AG10803 (cell line): ENCODE measurements at places on chromosomes 3 and 15.

DNA sequence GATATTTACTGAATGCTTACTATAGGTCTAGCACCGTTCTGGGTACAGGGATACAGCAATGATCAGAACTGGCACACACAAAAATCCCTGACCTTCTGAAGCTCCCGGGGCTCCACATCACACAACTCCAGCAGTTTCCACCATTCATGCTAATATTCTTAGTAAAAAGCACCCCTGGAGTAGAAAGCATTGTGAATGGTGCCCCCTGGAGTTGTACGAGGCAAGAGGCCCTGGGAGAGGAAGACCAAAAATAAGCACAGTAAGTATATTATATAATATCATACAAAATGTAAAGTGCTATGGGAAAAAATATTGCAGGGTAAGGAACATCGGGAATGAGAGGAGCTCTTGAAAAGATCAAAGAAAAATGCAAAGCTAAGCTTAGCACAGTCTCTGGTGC, 790 bp upstream of the SRGAP3 start:
- DNase-seq = no peak

GRCh38 chr3:55484191-55484689, 2.9 kb downstream of the WNT5A start:
- DNase-seq = no peak

DNA sequence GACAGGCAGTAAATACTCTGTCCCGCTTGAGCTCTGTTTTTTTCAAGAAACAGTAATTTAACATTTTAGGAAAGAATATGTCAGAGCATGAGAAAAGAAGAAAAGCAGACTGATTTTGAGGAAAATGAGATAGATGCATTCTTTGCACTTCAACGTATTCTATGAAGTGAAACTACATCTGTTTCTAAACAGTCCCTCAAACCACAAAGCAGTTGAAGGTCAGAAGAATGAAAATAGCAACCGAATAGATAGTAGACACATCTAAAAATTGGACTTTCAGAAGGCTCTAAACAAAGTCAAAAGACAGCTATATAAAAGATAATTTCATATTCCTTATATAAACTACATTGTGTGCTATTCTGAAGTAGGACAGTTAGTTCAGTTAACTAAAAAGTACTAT, 172.6 kb upstream of the LRRC3B start:
- DNase-seq = no peak

DNA sequence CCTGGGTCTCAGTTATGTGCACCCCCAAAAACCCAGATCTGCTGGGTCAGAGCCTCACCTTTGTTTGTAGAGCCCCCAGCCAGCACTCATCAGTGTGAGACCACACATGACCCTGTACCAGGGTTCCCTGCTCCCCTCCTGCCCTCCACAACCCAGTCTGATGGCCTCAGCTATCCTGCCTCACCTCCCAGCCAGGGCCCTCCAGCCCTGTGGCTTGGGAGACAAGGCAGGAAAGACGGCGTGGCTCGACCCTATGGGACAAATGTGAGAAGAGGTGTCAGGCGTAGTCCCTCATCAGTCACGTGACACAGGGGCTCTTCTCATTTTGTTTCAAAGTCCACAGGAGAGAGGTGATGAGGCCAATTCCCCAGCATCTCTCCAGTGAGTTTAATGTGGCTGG, 28.3 kb upstream of the PRR23E start:
- no peak for DNase-seq

DNA sequence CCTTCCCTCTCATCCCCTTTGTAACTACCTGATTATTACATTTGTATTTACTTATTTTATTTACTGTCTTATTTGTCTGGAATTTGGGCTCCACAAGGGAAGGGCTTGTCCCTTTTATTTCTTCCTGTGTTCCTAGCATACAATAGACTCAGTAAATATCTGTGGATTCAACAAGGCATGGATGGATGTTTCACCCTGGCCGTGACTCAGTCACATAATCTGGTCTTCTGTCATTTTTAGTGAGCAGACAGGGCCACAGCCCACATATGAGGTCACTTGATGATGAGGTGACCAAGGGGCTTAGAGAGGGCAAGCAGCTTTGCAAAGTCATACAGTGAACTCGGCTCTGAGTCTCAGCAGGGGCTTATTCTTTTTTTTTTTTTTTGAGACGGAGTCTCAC, 7.8 kb upstream of the DAG1 start:
- peak; percentile 36 for DNase-seq

DNA sequence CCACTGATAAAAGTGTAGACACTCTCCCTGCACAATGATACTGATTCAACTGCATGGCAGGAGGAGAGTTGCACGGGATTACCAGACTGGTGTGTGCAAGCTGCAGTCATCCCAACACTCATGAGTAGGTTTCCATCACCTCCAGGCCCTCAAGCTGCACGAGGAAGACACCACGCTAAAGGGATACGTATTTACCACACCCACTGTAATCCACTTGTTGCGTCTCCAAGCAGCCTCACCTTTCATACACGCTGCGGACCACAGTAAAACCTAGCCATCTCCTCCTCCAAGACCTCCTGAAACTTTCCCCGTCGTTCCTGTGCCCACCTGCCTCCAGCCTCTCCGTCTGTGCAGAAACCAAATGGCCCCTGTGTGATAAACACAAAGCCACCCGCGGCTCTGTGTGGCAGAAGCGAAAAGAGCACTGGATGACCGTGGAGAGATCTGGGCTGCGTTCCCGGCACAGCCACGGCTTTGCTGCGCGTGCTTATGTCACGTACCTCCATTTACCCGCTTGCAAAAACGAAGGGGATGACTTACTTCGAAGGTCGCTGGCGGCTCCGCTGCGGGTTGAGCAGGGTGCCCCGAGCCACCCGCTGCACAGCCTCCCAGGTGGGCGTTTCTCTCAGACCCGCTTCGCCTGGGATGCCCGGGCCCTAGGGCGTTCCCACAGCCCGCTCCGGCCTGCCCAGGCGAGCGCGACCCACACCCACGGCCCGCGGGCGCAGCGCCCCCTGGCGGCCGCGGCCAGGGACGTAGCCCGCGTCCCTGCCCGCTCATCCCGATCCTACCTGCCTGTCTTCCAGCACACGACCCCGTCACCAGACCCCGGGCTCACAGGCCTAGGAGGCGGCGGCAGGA, 643 bp downstream of the ABCC5 start:
- DNase-seq = peak; percentile 47

DNA sequence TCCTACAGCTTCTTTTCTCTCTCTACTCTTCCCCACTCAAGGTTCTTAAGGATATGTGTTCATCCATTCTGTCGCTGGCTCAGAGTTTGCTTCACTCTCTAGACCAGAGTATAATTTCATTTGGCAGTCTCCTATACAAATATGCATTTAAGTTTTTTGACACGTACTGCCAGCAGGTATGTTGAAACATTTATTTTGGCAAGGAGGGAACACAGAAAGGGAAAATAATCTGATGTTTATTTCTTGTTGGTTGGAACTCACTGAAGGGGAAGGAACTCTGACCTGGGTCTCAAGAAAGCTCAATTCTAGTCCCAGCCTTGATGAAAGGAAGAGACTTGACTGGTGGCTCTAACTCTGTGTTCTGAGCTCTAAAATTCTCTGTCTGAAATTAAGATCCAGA, 21.6 kb downstream of the FANCD2 start:
- no peak for DNase-seq

DNA sequence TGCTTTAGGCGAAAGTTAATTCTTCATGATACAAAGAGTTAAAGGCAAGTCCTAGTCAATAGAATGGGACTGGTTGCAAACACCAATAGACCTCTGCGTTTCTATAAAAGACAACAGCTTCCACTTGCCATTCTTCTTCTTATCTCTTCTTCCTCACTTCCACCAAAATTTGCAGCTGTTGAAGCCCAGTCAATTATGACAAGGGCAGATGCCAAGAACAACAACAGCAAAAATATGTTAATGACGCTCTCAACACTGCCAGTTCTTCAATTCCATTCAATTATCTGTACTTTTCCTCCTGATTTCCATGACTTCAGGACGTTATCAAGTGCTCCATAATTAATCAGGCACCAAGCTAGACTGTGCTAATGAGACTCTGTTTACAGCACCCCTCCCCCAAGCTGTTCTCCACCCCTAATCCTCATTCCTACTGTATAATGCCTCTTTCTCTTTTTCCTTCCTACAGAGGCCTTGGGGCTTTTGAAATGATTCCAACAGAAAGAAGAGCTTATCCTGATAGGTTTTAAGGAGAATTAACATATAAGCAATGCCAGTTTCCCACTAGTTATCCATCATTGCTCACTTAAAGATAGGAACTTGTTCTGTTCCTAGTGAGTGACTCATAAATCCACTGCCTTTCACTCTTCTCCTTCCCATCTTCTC, 1160.5 kb downstream of the IGSF11 start:
- no peak for DNase-seq

- no peak for DNase-seq
These were observed 27.1 kb downstream of the FAH start for GRCh38 chr15:80179935-80180334.

DNA sequence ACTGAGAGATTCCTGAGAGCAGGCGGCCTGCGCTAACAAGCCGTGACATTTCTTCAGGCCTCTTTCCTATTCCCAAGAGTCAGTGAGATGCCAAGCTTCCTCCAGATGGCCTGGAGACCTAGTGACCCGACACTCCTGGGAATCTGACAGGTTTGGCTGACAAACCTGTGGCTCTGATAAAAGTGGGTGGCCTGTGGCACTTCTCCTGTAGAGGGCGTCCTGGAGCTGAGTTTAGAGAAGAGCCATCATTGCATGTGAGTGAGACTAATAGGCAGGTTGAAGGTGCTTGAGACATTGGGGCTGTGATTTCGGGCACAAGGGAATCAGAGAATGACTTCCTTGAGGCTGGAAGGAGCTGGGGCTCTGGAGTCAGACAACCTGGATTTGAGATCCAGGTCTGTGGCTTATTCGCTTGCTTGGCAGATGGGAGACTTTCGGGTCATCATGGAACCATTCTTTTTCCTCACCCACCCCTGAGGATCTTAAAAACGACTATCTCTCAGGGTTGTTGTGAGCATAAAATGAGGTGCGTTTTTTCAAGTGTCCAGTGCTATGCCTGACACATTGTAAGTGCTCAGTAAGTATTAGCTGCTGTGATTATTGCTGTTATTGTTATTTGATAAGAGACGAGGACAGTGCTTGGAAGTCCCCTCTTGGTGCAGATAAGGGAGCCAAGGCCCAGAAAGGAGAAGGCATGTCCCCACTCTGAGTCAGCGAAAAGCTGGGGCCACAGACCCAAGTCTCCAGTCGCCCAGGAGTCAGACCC, 77.2 kb downstream of the SCN10A start:
- DNase-seq = peak; percentile 19
